Astrocyte of the spinal cord (primary cell): ENCODE measurements at places on chromosomes 2 and 18.

- DNase-seq: peak; percentile 88
These were observed 435.7 kb downstream of the ZEB2 start for GRCh38 chr2:144084114-144084661.

- peak; percentile 31 for DNase-seq
These were observed 10.6 kb downstream of the SCG2 start for GRCh38 chr2:223591596-223591995.

- DNase-seq: no peak
These were observed 50.9 kb downstream of the TFCP2L1 start for GRCh38 chr2:121234144-121234543.

DNA sequence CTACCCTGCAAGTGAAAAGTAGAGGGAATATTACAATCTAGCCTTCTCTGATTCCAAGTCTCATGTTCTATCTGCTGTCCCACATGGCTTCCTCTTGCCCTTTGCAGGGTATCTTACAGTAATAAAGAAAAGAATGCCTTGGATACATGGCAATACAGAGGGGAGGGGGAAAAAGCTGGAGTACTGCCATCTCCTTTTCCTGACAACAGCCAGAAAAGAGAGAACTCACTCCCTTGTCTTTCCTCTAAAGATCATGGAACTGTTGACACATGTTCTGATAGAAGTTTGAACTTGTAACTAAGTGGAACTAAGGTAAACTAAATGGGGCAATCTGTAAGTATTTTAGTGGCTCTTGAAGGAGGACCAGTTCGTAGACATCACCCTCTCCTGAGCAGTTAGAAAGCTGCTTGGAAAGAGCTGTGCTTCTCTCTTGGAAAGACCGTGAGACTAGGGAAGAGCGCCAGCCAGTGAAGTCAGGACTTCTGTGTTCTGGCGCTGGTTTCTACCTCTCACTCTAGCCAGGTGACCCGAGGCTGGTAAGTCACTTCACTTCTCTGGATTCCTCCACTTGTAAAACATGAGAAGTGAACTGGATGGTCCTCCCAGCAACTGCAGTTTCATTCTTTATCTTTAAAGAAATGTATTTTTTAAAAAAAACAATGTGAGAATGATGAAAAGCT, 242.3 kb upstream of the FOSL2 start:
- DNase-seq: no peak

GRCh38 chr2:154681741-154682140, 16.8 kb upstream of the KCNJ3 start:
- DNase-seq: no peak

DNA sequence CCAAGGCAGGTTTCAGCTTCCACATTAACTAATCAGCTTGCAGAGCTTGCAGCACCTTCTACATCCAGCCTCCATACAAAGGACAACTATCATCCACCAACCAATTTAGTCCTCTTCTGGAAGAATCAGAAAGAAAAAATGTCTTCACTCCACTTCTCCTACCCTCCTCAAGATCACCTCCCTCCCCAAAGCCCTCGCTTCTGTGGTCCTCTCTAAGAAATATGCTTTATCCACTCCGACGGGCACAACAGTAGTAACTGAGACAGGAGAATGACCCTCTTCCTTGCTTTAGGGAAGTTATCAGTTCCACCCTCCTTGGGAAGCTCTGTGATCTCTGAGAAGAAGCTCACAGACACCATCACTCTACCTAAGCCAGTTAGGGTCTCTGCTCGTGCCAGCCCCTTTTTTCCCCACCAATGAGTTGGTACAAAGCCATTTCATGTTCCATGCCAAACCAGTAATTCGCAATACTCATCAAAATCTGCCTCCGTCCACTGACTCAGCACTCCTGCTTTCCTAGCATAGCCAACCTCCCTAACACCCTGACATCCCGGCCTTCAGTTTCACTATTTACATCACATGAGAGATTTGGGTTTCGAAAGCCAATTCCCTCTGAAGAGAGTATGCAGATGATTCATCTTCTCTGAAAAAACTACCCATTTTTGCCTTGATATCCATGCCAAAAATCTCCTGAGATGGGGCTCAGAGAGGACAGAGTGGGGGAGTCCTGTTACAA, 114.1 kb upstream of the PKDCC start:
- DNase-seq: peak; percentile 90
